Naive thymus-derived CD4-positive, alpha-beta T cell (primary cell): ENCODE measurements at places on chromosomes 3 and 15. TPM values are rescaled to one million over a fixed set of nuclear protein-coding genes. Genes with fewer than 3 reads are reported as not detected.

DNA sequence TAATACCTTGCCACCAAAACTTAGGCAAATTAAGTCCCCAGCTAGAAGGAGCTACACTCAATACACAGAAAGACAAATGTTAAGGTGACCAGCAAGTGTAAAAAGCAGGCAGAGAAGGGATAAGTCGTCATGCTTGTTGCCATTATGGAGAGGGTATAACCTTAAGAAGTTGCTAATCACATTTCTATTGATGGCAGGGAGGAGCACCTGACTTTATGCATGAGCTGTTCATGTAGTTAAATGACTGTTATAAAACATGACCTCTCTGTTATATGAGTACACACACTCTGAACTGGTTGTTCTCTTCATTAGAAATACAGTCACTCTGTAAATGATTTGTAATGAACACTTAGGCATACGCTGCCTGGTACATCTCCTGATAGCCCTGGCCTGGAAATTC, 6.6 kb upstream of the CCNL1 start:
- no peaks in the 10 kb centered on the region for H3K4me1 ChIP-seq
- no peak overlapping the region for H3K27ac ChIP-seq
- no peaks in the 10 kb centered on the region for H3K27me3 ChIP-seq

- peaks cover 5% of the 10 kb centered on the region for H3K36me3 ChIP-seq
- H3K4me3 ChIP-seq: no peak overlapping the region
- no peaks in the 10 kb centered on the region for H3K4me1 ChIP-seq
- no peaks in the 10 kb centered on the region for H3K27me3 ChIP-seq
- no peak for DNase-seq
These were observed 46.7 kb downstream of the MESD start for GRCh38 chr15:80942746-80943565.

GRCh38 chr3:147989344-147989743, 580.2 kb downstream of the ZIC1 start:
- H3K4me1 ChIP-seq: no peaks in the 10 kb centered on the region
- no peaks in the 10 kb centered on the region for H3K27me3 ChIP-seq
- no peak for DNase-seq
- H3K27ac ChIP-seq: no peak overlapping the region

DNA sequence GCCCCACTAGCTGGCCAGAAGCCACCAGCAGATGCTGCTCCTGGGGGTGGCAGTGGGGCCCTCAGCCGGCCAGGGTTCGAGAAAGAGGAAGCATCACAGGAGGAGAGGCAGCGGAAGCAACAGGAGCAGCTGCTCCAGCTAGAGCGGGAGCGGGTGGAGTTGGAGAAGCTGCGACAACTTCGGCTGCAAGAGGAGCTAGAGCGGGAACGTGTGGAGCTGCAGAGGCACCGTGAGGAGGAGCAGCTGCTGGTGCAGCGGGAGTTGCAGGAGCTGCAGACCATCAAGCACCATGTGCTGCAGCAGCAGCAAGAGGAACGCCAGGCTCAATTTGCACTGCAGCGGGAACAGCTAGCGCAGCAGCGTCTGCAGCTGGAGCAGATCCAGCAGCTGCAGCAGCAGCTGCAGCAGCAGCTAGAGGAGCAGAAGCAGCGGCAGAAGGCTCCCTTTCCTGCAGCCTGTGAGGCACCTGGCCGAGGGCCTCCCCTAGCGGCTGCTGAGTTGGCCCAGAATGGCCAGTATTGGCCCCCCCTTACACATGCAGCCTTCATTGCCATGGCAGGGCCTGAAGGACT, 17.5 kb upstream of the APEH start:
- H3K27ac ChIP-seq: no peak overlapping the region
- no peaks in the 10 kb centered on the region for H3K36me3 ChIP-seq
- H3K4me3 ChIP-seq: no peak overlapping the region
- H3K27me3 ChIP-seq: no peaks in the 10 kb centered on the region

- H3K27ac ChIP-seq: no peak overlapping the region
- no peak for DNase-seq
- peaks cover 5% of the 10 kb centered on the region for H3K36me3 ChIP-seq
- no peaks in the 10 kb centered on the region for H3K4me1 ChIP-seq
- no peak overlapping the region for H3K4me3 ChIP-seq
These were observed 37.3 kb downstream of the FSD2 start for GRCh38 chr15:82768414-82769054.

DNA sequence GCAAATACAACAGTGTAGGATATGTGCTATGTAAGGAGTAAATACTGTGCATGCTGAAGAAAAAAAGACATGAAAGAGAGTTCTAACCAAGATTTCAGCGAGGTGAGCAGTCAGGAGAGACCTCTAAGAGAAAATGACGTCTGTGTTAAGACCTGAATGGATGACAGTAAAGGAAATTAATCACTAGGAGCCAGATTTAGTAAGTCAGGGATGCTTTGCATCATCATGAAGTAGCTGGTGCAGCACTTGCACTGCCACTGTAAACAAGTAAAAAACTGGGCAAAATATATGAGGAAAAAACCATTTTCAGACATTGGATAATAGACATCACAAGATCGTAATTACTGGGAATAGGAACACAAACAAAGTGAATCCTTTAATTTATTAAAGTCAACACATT, 32.6 kb downstream of the RTP4 start:
- no peak overlapping the region for H3K27ac ChIP-seq
- peaks cover 3% of the 10 kb centered on the region for H3K27me3 ChIP-seq
- no peaks in the 10 kb centered on the region for H3K4me1 ChIP-seq

DNA sequence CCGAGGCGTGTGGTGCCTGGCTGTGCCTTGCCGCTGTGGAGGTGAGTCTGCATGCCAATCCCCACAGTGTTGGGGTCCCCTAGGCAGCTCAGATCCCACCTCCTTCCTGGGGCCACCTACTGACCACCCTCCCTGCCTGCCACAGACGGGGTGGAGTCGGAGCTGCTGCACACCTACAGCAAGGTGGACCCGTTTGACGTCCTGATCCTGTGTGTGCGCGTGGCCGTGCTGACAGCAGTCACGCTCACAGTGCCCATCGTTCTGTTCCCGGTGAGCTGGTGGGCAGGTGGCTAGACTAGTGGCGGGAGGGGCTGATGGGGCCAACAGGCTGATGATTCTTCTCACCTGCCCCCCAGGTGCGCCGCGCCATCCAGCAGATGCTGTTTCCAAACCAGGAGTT, 13.4 kb downstream of the SLC38A3 start:
- H3K27ac ChIP-seq: no peak overlapping the region
- H3K4me1 ChIP-seq: no peaks in the 10 kb centered on the region
- DNase-seq: no peak
- H3K36me3 ChIP-seq: no peaks in the 10 kb centered on the region
- H3K27me3 ChIP-seq: no peaks in the 10 kb centered on the region
- H3K4me3 ChIP-seq: no peak overlapping the region

DNA sequence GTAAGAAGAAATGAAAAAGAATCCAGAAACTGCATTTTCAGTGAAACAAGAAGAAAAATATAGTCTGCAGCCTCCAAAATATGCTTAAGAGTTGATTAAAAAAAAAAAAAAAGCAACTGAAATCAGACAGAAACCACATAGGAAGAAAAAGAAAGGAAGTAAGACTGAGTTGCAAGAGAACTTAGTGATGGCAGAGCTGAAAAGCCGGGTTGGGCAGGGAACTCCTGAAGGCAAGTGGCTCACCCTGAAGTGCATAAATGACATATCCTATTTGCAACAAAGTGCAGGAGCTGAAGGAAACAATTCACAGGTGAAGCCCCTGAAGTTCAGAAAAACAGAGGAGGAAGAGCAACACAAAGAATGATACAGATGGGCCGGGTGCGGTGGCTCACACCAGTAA, 108.8 kb upstream of the SLC25A36 start:
- H3K27me3 ChIP-seq: no peaks in the 10 kb centered on the region
- H3K36me3 ChIP-seq: no peaks in the 10 kb centered on the region
- no peak overlapping the region for H3K4me3 ChIP-seq

DNA sequence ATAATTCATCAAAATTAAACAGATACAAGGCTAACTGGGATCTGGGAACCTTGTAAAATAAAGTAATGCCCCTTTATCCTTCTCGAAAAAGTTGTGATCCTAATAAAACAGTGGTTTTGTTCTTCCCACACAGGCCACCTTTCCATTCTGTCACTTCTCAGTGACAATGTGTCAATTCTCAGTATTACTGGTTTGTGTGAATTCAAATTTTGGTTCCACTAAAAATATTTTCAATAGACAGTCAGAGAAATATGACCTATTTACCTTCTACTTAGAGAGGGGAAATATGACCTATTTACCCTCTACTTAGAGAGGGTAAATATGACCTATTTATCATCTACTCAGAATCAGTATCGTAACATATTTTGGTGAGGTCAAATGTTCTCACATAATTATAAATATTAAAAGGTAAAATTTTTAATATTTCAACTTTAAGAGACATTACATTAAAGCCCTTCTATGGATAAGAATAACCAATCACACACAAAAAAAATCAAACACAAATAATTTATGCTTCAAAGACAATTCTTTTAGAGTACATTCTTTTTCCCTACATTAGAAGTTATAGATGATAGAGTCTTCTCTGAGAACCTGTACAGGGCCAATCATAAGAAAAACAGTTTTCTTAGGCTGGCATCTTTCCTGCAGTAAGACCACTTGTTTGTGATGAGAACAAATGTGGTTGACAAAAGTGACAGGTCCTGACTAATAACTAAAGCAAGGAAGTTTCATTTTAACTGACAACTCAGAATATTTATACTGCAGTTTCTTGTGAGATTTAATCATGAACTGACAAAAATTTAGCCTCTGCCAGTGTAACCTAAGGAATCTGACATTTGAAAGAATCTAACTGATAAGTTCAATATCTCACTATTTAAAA, 323.3 kb downstream of the DIPK2A start:
- H3K27me3 ChIP-seq: no peaks in the 10 kb centered on the region
- H3K36me3 ChIP-seq: no peaks in the 10 kb centered on the region
- no peaks in the 10 kb centered on the region for H3K4me1 ChIP-seq

GRCh38 chr3:13705702-13706280, 156.9 kb downstream of the FBLN2 start:
- no peak overlapping the region for H3K27ac ChIP-seq
- H3K4me1 ChIP-seq: no peaks in the 10 kb centered on the region
- no peak overlapping the region for H3K4me3 ChIP-seq
- no peaks in the 10 kb centered on the region for H3K27me3 ChIP-seq
- H3K36me3 ChIP-seq: no peaks in the 10 kb centered on the region

- DNase-seq: no peak
- H3K36me3 ChIP-seq: peaks cover 38% of the 10 kb centered on the region
- H3K4me3 ChIP-seq: no peak overlapping the region
- peak overlapping the region; percentile 47 for H3K27ac ChIP-seq
These were observed 24.8 kb downstream of the TRNT1 start for GRCh38 chr3:3151513-3151912.

DNA sequence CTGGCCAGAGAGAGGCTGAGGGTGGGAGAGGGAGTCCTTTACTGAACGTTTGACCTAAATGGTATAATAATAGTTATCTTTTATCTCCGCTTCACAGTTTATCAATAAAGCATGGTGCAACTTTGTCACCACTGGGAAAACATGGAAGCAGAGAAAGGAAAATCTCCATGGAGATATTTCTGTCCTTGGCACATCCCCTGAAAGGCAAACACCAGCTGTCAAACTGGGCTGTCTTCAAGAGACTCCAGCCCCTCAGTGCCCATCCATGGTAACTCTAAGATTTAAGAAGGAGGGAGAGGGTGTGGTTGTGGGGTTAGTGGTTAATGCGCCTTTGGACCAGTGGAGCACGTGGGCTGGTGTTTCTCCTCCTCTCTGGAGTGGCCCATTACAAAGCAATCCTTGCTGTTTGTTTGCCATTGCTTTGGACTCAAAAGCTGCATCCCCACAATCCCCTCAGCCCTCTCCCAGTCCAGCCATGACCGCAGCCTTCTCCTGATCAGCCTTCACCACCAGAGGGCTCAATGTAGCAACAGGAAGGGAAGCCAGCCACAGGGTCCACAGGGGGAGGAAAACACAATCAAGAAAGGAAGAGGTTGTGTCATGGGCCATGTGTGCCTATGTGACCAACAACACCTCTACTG, 38.2 kb upstream of the FAM174B start:
- H3K27me3 ChIP-seq: no peaks in the 10 kb centered on the region
- DNase-seq: no peak
- no peaks in the 10 kb centered on the region for H3K36me3 ChIP-seq

DNA sequence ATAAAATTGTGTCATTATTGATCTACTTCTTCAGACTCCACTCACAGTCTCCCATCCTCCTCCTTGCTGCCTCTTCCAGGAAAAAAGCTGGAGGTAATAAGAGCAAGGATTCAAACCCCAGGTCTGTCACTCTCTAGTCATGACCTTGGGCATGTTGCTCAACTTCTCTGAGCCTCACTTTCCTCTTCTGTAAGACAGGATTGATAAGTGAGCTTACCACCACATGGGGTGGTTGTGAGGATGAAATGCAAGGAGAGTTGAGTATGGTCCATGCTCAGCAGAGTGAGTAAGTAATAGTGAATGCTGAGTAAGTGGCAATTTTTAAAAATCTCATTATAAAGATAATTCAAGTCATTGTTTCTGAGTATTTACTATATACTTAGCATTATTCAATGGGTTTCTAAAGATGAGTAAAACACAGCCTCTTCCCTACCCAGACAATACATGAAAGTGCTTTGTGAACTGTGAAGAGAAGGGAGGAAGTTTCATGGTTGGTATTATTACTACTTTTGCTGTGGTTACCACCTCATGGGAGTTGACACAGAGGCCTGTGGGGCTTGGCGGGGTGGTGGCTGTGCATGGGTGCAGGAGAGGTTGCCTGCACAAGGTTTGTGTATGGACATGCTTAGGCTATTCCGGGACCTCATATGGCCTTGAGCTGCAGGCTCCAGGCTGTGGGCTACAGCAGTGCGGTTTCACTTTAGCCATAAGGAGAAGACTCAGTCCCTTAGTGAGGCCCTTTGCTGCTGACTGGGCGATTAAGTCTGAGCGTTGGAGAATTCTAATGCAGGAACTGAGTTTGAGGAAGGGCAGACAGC, 30.0 kb downstream of the SLC6A11 start:
- H3K4me1 ChIP-seq: no peaks in the 10 kb centered on the region
- no peak overlapping the region for H3K27ac ChIP-seq
- DNase-seq: no peak
- H3K36me3 ChIP-seq: no peaks in the 10 kb centered on the region
- H3K4me3 ChIP-seq: no peak overlapping the region

DNA sequence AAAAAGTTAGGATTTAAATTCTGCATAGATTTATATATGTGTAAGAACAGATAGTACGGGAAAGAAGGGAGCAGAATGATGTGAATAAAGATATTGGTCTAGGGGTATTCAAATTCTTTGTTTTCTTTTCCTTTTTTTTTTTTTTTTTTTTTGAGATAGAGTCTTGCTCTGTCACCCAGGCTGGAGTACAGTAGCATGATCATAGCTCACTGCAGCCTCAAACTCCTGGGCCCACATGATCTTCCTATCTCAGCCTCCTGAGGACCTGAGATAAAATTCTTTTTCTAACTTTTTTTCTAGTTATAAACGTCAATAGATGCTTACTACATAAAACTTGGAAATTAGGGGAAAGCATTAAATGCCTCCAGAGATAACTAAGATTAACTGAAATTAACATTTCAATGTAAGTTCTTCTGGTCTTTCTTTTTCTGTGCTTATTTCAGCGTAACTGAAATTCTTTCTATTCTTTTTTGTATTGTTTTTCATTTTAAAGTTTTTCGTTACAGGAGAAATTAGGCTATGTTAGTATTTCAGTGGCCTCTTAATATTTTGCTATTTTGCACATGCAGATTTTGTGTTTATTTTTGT, 29.2 kb downstream of the UBE2Q2 start:
- H3K27ac ChIP-seq: no peak overlapping the region
- no peaks in the 10 kb centered on the region for H3K27me3 ChIP-seq
- DNase-seq: no peak
- H3K4me3 ChIP-seq: no peak overlapping the region

Gene GALNT15
- 0.08 and 0.46 TPM in 2 replicates for total RNA-seq

Gene COL8A1
- 0.24 TPM for total RNA-seq

Gene TM4SF4
- not detected for total RNA-seq

Gene ATP13A5
- total RNA-seq: not detected

Gene DPPA2
- not detected for total RNA-seq

Gene TMC3
- total RNA-seq: not detected

Gene GP5
- 6.2 TPM for total RNA-seq

Gene SNTN
- total RNA-seq: not detected

Gene GOLGA8S
- total RNA-seq: 0.61 TPM
